ENCODE measurements at places on chromosomes 1 and 21.

DNA sequence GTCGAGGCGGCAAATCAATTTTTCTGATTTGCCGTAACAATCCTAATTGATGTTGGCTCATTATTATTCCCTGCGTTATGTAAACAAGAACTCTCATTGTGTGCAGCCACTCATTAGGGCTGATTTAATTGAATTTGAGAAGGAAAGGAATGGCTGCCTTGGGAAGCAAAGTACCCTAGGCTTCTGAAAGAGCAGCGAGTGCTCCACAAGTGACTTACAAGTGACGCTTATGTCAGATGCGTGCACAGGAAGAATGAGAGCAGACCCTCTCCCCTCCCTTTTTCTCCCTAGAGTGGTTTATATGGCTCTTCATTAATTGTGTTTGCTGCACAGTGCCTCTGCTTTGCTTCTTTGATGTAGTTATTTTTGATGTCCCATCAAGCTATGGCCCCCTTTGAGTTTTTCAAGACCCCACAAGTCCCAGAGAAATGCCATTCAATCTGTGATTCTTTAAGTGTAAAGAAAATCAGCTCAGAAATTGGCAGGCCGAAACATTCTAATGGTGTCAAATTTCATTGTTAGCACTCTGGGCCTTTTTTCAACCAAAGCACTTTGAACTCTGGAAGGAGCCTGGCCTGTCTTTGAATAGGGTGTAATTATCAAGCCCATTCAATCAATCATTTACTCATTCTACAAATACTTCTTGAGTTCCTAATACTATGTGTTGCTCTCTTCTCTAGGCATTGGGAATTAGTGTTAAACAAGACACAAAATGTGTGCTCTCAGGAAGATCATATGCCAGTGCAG, 86.8 kb upstream of the VAV3 start:
- no peak for DNase-seq

- DNase-seq: no peak
Observed at GRCh38 chr1:161163793-161164192, 2.4 kb upstream of the PPOX start.

- DNase-seq: no peak
Observed at GRCh38 chr1:200367841-200368534, 41.8 kb downstream of the ZNF281 start.

GRCh38 chr1:28058971-28059878, 29.2 kb downstream of the EYA3 start:
- no peak for DNase-seq

DNA sequence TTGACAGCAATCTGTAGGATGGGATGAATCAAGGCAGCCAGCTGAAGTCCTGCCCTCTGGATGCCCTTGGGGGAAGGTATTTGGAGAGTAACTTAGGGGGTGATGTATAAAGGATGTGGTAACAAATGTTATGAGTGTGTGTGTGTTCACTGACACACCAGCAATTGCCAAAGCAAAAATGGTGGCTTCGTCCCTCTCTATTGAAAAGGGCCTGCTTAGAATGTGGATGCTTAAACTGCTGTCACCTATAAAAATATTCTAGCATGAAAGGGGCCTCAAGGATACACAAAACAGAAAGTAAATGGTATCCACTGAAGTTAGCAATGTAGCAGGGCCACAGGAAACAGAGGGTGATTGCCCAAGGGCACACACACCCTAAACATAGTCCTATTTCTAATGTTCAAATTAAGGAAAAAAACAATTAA, 15.1 kb upstream of the AIM2 start:
- DNase-seq: no peak

DNA sequence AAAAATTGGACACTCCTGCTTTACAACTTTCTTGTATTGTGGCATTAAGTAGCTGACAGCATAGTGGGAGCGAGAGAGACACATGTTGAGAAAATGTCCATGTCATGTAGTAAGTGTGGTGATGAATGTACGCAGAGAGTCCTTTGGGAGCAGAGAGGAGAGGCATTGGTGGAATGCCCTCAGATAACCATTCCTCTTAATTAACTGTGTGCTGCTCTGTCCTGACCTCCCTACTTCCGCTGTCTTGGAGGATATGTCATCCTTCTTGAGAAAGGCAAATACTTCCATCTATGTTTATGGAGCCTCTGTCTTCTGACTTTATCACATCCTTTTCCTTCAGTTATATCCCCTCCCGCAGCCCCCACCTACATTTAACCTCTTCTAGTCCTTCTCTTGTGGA, 38.4 kb downstream of the F3 start:
- no peak for DNase-seq
